ENCODE measurements at places on chromosomes 1 and 21.

DNA sequence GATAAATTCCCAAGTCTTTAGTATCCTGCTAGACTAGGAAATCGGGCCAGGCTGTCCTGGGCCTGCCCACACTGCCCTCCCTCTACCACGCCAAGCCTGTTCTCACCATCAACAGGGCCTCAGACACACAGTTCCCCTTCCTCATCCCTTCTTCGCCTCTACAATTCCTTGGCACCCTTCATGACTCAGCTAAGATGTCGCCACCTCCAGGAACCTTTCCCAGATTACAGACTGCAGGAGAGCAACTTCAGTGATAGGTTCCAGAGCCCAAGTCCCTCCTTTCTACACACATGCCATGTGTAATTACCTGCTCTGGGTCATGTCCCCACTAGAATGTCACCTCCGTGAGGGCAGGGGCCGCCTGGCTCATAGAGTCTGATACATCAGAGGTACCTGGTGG lies 3.3 kb downstream of the RIMS3 start:
- DNase-seq: no peak

DNA sequence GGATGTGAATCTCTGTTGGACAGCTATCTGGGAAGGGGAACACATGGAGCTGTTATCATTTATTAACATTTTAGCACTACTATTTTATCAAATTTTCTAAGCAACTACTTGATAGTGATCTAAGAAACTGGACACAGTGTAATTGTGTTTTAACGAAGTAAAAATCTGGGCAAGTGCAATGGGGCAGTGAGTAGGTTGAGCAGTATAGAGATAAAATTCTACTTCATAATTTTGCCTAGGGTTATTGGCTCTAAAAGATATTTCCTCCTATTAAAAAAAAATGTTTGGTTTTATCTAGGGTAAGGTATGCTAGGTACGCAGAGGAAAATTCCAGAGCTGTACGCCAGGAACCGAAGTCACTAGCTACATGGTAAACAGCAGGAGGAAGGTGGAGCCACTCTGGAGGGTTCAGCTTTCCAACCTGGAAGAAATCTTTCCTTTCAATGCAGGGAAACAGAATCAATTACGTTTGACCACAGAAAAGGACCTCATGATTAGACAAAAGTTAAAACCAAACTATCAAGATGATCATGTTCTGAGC lies 43.3 kb downstream of the BCAR3 start:
- DNase-seq: no peak

- no peak for DNase-seq
Observed at GRCh38 chr1:46708121-46708520, 10.8 kb downstream of the EFCAB14 start.

DNA sequence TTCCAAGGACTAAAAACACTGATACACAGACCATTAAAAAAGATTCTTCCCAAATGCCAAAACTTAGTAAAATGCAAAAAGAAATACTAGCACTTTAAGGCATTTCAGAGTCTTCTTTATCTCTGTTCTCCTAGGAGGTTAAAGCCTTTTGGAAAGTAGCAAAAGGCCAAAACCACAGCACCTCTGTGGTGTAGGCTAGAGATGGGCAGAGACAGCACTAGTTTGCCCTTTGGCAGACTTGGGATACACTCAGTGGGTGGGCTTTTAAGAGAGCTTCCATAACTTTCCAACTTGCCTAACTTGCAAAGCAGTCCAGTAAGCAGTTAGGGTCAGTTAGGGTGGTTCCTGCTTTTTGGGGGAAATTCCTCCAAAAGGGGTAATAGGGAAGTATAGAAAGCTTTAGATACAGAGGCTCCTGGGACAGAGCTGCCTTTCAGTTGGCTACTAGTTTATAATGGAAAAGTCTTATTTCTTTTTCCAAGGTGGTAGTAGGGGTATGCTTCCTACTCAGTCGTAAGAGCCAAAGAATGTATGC lies 17.9 kb upstream of the PTCH2 start:
- no peak for DNase-seq

DNA sequence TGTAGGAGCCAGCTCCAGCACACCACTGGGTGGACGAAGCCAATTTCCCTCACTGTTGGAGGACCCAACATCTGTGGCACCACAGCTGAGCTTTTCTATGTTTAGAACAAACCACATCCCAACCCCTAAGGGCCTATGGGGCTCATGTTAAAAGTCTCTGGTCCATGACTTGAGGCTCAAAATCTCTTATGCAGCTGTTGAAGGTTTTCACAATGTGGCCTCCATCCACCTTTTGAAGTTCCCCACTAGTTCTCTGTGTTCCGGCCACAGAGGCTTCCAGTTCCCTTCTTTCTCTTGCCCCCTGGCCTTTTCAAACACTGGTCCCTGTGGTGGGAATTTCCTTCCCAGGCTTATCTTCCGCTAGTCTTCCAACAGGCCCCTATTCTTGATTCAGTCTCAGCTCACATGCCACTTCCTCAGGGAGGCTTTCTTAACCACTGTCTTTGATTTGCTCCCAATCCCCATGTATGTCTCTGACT lies 3.9 kb upstream of the IFNLR1 start:
- no peak for DNase-seq

- DNase-seq: no peak
Observed at GRCh38 chr1:55081188-55081904, 42.0 kb downstream of the PCSK9 start.

DNA sequence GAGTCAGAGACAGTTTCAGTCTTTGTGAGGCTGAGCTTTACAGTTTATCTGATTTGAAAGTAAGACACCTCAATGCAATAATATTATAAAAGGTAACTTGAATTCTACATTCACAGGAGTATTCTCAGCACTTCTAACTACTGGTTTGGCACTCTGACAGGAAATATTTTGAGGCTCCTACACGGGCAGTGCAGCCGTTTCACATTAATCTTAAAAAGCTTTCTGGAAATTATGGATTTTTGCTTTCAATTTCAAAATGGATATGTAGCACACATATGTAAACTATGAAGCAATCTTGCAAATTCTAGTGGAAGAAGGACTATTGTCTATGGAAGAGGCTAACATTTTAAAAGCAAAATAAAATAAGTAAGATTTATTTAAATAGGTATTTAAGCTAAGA lies 262.9 kb upstream of the SNX7 start:
- no peak for DNase-seq

- no peak for DNase-seq
Observed at GRCh38 chr1:59554011-59554663, 257.2 kb downstream of the FGGY start.

All from liver (tissue), 10 donors.